ENCODE measurements at places on chromosomes 3 and 15.

DNA sequence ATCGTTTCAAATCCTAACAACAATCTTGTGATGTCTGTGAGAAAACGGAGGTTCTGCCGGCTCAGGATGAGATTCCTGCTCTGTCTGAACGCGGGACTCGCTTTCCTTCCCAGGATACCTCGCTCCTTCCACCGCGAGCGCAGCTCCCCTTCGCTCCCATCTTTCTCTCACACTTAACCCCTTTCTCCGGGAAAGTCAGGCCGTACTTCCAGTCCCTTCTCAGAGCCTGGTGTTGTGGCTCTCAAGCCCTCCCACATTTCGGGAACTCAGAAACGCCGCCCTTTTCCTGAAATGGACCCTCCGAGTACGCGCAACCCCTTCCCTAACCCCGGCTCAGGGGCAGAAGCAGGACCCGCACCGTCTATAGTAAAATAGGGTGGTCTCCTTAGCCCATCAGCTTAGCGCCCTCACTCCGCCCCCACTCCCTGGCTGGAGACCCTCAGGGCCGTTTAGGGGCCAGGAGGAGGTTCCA lies 378 bp upstream of the FEM1B start:
- no peak for DNase-seq

DNA sequence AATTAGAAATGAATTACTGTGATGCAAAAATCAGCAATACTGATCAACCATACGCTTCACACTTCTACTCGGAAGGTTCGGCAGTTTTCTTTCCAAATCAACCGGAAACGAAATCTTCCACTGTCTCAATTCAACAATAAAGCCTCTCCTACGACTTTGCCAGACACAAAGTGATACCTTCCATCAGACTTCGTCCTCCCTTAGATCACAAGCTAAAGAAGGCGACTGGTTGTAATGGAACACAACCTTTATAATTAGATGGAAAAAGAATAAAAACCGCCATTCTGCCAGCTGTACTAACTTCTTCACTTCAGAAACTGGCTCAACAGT lies 618 bp downstream of the PARL start:
- DNase-seq = no peak

DNA sequence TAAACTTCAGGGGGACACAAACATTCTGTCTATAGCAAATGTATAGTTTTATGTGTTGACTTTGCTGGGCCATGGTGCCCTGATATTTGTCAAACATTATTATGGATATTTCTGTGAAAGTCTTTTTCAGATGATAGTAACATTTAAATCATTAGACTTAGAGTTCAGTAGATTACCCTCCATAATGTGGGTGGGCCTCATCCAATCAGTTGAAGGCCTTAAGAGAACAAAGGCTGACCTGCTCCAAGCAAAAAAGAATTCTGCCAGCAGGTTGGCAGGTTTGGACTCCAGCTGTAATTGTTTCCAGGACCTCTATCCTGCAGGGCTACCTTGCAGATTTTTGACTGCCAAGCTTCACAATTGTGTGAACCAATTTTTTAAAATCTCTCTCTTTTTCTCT lies 1250.9 kb downstream of the ROBO1 start:
- DNase-seq = no peak

- DNase-seq = no peak
Observed at GRCh38 chr15:78691167-78691850, 50.3 kb upstream of the CHRNB4 start.

GRCh38 chr3:171747223-171747920 lies 62.9 kb downstream of the PLD1 start:
- DNase-seq = no peak

DNA sequence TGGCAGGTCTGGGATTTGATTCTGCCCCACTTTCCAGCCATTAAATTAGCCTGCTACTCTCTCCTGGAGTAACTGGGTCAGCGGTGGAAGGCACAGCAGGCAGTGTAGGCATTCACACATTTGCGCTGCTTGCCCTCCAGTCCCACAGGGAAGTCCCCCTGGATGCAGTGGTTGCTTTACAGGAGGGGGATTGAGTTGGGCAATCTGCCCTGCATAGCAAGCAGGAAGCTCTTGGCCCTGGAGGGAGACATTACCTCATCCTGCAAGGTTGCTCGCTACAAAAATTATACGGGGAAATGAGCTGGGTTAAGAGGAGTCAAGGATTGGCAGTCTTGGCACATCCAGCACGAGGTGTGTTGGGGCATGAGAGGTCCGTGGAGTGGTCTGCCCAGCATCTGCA lies 14.8 kb downstream of the MCM2 start:
- no peak for DNase-seq

GRCh38 chr3:142975316-142975995 lies 12.0 kb upstream of the PAQR9 start:
- DNase-seq = no peak

- DNase-seq = no peak
Observed at GRCh38 chr15:28182216-28182615, 83.1 kb upstream of the OCA2 start.

DNA sequence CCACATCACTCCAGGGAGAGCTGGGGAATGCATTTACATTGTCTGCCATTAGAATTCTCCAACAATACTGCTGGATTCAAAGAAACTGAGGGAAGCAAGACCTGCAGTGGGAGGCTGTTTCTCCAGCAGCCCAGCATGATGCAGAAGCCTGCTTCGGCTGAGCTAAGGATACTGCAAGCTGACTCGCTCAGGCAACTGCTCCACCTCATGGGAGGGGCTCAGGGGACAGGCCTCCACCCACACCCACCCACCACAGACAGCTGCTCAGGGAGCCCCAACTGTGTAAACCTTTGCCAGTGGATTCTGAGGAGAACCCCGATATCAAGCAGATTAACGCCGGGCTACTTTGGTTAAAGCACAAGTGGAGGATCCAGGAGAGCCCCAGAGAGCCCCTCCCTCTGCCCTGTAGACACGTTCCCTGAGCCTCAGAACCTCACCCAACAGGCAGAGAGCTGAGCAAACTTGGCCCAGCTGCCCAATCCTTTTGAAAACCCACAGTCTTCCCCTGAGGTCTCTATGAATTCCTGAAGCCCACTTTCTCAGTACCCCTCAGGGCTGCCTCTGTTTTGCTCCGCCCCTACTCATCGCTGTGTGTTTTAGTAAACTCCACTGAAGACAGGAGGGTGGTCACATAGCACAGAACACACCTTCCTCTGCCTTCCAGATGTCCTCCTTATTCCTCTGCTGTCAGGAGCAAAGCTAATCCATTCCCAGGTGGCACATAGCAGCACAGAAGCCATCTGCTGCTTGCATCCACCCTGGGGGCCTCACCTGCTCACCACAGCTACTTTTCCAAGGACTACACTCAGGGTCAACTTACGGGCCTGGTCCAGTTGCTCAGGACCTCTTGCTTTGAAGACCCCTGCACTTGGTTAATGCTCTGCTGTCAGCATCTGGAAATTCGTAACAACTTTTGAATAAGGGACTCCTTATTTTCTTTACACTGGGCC lies 269.0 kb downstream of the ABHD5 start:
- DNase-seq = no peak

DNA sequence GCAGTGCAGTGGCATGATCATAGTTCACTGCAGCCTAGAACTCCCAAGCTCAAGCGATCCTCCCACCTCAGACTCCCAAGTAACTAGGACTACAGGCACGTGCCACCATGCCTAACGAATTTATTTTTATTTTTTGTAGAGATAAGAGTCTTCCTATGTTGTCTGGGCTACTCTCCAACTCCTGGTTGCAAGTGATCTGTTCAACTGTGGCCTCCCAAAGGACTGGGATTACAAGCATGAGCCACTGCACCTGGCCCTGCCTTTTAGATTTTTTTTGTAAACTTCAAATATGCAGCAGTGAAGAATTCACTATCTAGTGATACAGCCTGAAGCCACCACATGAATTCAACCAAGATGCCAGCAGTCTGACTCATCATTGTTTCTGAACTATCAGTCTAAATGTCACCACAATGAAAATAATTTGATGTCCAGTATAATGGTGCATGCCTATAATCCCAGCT lies 32.7 kb downstream of the UBXN7 start:
- no peak for DNase-seq

DNA sequence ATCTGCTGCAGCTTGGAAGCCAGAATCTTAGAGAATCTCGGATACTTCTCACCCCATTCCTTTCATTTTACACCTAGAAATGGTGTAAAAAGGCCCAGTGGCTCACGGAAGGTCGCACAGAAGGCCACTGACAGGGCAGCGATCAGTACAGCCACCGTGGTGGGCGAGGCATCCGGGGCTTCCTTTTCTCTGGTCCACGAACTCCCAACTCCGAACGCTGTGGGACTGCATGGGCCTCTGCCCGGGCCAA lies 36.3 kb upstream of the POLG start:
- no peak for DNase-seq
